ENCODE measurements at places on chromosomes 12 and 14.

- no peak for DNase-seq
These were observed 69.2 kb downstream of the CRACR2A start for GRCh38 chr12:3683670-3684069.

- DNase-seq = no peak
These were observed 814 bp downstream of the RAB2B start for GRCh38 chr14:21475767-21476522.

- DNase-seq = no peak
These were observed 1.1 kb downstream of the HPD start for GRCh38 chr12:121857322-121858246.

GRCh38 chr12:51512438-51512837 lies 78.6 kb upstream of the SCN8A start:
- no peak for DNase-seq

- DNase-seq = no peak
These were observed 41.0 kb upstream of the FOXJ2 start for GRCh38 chr12:7991535-7991934.

- DNase-seq = no peak
These were observed 128.0 kb downstream of the RFLNA start for GRCh38 chr12:124422570-124423523.

GRCh38 chr12:46342562-46343033 lies 30.0 kb downstream of the SLC38A2 start:
- DNase-seq = no peak

GRCh38 chr12:2360630-2361170 lies 307.9 kb downstream of the CACNA1C start:
- no peak for DNase-seq

DNA sequence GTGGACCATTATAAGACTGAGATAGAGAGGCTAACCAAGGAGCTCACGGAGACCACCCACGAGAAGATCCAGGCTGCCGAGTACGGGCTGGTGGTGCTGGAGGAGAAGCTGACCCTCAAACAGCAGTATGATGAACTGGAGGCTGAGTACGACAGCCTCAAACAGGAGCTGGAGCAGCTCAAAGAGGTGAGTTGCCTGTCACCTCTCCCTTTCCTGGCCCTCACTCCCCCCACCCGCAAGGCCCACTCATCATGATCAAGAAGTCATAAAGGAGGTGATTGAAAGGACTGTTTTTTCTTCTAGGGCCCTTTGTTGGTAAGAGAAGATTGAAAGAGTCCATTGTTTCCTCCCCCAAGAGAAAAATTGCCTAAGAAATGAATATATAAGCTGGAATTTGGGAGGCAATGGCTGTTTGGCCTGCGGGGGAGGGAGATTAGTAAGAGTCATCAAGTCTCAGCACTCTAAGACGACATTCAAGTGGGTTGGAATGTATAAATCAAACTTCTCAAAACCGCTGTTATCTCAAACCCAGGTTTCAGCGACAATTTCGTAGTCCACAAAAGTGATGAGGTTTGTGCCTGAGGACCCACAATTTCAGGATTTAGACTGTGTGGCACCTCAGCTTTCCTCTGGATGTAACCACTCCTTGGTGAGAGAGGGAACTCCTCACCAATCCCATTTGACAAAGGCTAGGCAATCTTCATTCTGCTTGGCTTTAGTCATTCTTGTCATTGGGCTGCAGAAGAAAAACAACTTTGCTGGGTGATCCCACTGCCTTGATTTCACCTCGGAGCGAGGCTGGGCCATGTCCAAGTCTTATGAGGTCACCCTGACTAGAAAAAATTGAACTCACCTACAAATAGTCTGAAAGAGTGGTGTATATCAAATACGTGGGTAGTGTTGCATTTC lies 966 bp downstream of the BICD1 start:
- DNase-seq = no peak

GRCh38 chr14:64845878-64846277 lies 33.8 kb downstream of the SPTB start:
- no peak for DNase-seq

DNA sequence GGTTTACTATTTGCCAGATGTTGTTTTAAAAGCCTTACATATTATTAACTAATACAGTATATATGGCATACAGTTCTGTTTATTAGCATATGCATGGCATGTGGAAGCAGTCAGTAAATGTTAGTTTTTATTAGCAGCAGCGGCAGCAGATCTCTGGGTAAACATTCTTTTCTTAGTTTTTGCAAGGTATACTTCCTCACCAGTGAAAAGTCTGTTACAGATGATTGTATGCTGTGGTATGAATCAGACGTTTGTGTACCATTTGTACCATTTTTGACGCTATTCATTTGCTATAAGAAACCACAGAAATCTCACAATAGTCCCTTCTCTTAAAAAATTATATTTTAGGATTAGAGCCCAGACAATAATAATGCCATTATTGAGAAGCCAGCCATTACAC lies 17.8 kb downstream of the STK38L start:
- DNase-seq = no peak

GRCh38 chr14:69316449-69317101 lies 56.6 kb downstream of the GALNT16 start:
- DNase-seq = no peak

DNA sequence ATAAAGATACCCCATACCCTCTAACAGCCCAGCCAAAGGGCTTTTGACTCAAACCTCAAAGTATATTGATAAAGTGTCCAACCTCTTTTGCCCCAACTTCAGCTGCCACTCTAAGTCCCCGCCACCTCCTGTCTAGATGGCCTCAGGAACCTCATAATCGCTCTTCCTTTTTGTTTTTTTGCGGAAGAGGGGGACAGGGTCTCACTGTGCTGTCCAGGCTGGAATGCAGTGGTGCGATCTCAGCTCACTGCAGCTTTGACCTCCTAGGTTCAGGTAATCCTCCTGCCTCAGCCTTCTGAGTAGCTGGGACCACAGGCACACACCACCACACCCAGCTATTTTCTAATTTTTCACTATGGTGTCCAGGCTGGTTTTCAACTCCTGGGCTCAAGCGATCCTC lies 60.3 kb downstream of the STX2 start:
- no peak for DNase-seq

- no peak for DNase-seq
These were observed 124.8 kb upstream of the NOS1 start for GRCh38 chr12:117485984-117486839.

GRCh38 chr14:29895591-29896083 lies 32.0 kb downstream of the PRKD1 start:
- no peak for DNase-seq

DNA sequence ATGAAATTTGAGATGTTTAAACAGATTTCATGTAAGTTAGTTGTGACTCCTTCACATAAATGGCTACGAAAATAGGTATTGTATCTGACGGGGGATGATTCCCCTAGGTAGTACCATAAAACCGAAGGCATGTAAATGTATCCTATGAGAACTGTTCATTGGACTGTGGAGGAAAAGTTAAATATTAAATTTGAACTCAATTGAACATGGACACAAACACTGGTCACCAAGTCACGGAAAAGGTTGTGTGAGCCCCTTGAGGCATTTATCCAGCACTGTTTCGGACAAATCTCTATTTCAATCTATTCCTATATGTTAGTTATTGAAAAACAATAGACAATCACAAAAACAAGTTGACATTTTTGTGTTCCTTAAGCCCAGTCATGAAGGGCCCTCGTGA lies 1014.3 kb upstream of the NOVA1 start:
- DNase-seq = no peak

DNA sequence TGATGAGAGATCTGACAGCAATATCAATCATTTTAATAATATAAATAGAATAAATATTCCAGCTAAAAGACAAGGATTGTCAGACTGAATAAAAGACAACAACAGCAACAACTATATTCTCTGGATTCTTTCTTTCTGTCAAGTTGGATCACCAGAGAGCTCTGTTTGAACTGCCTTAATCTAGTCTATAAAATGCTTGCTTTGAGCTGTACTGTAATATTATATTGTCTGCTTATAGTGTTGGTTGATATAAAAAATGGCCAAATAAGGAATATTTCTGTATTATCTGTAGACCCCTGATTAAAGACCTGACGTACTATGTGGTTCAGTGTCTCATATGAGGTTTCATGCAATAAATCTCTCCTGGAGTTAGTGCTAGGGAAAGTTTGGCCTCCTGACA lies 46.3 kb upstream of the CSRP2 start:
- DNase-seq = no peak

DNA sequence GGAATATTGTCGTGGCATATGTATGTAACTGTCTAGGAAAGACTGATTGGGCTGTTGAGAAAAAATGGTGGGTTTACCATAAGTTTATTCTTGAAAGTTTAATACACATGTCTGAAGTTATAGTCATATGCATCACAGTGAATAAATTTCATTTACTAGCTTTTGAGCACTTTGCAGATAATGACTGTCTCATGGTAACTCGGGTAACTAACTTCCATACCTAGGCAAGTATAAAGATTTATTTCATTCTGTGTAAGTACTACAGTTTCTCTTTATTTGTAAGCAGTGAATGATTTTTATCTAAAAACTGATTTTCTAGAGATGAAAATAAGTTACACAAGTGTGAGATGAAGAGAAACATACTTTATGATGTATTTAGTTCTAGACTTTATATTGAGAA lies 3.0 kb downstream of the USP15 start:
- no peak for DNase-seq

DNA sequence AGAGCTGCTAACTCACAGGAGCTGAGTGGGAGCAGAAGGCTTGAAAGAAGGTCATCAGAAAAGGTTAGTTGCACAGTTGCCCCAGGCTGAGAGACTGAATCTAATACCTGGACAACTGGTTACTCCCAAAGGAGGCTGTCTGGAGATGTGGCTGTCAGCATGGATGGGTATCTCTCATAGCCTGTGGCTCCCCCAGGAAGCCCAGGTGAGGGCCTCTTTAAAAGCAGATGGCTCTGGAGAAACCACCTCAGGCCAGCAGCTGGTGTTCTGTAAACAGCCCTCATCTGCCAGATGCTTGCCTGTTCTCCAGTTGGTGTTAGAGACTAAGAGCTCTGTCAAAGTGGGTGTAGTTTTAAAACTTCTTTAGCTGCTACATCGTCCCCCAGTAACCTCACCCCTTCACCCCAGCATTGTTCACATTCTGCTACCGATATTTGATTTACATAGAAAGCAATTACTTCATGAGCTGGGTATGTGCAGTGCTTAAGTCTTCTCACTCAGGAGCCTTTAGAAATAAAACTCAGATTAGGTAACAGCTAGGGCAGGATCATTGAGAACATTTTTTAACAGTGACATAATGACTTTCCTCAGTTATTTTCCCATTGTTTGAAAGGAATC lies 25.8 kb downstream of the DACT1 start:
- no peak for DNase-seq

DNA sequence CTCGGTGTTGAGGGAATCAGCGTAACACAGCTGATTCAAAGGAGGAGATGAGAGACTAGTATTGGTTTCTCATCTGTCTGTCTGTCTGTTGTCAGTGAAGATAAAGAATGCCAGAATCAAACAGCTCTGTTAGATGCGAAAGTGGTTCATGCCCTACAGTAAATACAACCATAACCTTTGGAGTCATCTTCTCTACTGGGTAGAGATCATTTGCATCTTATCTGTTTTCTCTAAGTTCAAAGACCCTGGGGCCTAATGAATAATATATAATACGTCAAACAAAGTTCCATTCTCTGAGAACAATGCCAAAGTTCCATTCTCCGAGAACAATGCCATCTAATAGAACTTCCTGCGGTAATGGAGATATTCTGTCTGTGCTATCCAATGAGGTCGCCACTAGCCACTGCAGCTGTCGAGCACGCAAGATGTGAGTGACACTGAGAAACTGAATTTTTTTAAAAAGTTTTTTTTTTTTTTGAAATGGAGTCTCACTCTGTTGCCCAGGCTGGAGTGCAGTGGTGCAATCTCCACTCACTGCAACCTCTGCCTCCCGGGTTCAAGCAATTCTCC lies 6.6 kb downstream of the IL31 start:
- no peak for DNase-seq

DNA sequence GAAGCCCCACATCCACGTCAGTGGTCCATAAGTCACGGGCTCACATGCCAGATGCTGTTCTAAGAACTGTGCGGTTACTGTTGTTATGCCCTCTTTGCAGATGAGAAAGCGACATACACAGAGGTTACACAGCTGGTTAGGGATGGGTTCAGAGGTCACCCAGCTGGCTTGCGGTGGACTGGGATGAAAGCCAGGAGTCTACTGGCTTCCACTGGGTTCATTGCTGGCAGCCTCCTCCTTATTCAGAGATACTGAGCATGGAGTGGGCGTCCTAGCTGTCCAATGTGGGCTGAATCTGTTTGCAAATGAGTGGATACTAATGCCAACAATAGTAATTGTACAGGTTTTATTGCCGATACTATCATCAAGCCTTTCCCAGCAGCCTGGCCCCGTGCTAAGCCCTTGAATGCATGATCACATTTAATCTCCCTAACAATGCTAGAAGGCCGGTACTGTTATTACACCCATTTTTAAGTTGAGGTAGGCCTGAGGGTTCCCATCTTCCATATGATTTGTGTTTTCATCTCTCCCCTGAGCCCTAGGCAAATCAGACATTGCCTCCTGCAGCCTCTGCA lies 129.1 kb downstream of the PLXNC1 start:
- DNase-seq = no peak

DNA sequence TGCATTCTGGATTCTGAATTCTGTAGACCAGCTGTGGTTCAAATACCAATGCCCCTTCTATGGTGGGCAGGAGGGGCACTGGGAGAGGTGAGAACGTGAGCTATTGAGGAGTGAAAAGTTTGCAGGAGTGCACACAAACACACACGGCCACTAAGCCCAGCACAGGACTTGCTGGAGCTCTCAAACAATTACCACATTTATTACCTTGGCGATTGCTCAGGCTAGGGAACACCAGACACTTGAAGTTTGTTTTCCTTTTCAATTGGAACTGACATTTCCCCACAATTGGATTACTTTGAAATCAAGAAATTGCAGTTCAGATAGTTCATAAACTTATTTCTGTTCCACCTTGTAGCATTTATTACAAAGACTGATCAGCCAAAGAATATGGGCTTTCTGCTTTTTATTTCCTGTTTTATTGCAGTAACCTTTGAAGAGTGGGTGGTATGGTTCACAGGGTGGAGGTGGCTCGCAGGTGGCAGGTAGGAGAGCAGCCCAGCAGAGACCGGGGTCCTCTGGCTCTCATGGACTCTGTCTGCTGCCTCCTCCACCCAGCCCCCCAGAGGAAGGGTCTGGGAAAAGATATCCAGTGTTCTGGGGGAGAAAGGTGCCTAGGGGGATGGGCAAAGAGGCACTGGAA lies 429.8 kb upstream of the CCDC196 start:
- DNase-seq = no peak

DNA sequence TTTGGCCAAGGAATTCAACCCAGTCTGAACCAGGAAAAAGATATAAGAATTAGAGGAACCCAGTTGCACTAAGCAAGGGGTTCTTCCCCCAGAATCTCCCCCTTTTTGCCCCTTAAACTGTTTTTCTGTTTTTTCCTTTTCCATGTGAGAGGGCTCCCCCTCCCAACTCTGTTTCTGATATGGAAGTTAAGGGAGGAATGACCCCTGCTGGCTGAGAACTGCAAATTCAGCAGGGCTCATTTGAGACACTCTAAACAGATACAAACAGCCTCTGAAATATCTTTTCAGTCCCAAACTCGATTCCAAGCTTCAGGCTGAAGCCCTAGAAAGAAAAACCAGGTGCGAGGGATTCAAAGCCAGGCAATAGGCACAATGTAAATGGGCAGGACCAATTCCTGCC lies 132.7 kb downstream of the SLC41A2 start:
- no peak for DNase-seq

GRCh38 chr14:96693252-96693820 lies 103.8 kb upstream of the VRK1 start:
- no peak for DNase-seq

- no peak for DNase-seq
These were observed 10.9 kb downstream of the EVL start for GRCh38 chr14:100076133-100076532.
